ENCODE measurements at places on chromosomes 6 and 20.

- DNase-seq: no peak
Observed at GRCh38 chr6:119587537-119587936, 238.0 kb upstream of the MAN1A1 start.

DNA sequence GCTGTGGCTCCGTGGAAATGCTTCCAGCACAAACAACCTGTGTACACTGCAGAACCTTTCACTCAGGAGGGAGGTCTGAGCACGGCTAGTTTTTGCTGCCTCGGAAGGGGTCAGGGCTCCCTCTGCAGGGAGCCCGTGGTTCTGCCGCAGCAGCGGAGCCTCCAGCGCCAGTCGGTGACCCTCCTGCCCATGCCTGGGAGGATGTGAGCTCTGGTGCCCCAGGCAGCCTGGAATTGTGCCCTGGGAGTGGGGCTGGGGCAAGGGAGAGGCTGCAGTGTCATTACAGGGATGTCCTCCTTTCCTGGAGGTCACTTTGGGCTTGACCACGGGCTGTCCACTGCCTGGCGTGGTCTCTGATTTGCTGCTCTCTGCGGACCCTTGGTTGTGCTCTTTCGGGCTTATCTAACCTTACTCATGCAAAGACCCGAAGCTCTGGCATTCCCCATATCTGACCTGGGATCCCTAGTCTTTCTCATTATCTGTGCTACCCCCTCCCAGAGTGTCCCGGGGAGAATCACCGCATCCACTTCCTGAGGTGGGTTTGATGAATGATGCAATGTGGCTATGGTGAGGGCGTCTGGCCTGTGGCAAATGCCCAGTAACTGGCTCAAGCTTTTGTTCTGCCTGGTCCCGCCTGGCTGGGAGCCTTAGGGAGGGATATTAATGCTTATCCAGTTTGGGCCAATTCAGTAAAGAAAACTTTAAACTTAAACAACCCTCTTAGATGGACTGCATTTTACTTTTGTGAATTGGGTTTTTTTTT lies 59.6 kb upstream of the TAGAP start:
- peak; percentile 87 for DNase-seq

GRCh38 chr20:21031666-21032065 lies 74.5 kb downstream of the LINC00237 start:
- DNase-seq: no peak

DNA sequence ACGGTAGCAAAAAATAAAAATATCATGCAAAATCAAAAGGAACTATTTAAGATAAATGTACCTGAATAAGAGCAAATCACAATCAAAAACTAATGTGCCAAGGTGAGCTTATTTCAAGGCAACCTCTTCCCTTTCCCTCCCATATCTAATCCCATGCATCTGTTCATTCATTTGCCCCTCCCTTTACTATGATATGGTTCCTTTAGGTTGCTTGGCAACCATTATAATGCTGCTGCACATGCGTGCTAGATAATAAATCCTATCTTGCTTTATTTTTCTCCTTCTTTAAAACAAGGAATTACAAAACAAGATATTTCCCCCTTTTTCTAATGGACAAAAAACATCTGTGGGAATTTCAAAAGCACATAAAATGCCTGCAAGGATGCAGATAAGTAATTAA lies 318.2 kb upstream of the POU3F2 start:
- no peak for DNase-seq

DNA sequence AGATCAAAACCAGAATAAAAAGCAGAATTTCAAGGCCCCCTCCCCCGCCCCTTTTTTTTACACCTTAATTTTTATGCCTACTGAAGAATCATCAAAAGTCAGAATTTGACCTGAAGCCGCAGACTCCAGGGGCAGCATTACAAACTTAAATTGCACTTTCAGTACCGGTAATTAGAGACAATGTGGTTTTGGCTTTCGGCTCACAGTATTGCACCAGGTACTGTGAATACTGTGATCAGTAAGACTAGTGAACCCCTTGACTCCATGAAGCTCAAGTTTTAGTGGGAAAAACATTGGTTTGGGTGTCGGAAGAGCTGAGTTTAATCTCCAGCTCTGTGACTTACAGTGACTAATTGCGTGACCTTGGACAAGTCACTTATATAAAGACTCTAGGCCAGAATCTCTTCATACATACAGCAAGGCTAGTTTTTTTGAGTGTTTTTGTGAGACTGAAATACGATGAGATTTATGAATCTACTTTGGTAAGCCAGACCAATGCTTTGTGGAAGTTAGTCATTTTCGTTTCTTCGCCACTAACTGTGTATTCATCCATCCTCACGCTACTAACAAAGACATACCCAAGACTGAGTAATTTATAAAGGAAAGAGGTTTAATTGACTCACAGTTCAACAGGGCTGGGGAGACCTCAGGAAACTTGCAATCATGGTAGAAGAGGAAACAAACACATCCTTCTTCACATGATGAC lies 114.7 kb downstream of the SASH1 start:
- DNase-seq: no peak

GRCh38 chr20:50294164-50295088 lies 103.8 kb downstream of the CEBPB start:
- DNase-seq: no peak

- no peak for DNase-seq
Observed at GRCh38 chr6:156556811-156557210, 220.4 kb upstream of the ARID1B start.

GRCh38 chr6:131519670-131520436 lies 53.2 kb upstream of the ARG1 start:
- DNase-seq: peak; percentile 74

DNA sequence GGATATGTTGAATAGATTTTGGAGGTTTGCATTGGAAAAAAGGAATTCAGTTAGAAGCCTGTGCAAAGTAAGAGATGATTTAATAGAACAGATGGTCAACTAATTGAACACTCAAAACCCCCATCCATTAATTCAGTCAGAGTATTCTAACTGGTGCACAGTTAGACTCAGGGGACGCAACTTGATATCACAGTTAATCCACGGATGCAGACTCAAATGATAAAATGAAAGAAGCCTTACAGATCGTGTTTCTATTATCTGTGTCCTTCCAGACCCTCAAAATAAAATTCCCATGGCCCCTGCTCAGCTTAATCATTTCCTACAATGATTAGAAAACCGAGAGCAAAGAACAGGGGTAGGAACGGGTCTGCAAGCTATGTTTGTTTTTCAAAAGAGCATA lies 45.4 kb upstream of the DTNBP1 start:
- no peak for DNase-seq

GRCh38 chr6:55562318-55562717 lies 16.7 kb downstream of the HMGCLL1 start:
- no peak for DNase-seq

GRCh38 chr6:68559716-68560115 lies 75.4 kb upstream of the ADGRB3 start:
- DNase-seq: no peak

DNA sequence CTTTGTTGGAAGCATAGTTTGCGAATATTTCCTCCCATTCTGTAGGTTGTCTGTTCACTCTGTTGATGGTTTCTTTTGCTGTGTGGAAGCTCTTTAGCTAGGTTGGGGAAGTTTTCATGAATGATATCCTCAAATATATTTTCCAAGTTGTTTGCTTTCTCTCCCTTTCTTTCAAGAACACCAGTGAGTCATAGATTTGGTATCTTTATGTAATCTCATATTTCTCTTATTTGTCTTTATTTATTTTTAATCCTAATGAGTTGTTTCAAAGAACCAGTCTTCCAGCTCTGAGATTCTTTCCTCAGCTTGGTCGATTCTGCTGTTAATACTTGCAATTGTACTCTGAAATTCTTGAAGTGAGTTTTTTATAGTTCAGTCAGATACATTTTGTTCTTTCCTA lies 628.0 kb upstream of the ID4 start:
- no peak for DNase-seq

- no peak for DNase-seq
Observed at GRCh38 chr20:41258474-41258873, 59.1 kb downstream of the ZHX3 start.

- DNase-seq: no peak
Observed at GRCh38 chr20:61285152-61285645, 33.1 kb downstream of the CDH4 start.

DNA sequence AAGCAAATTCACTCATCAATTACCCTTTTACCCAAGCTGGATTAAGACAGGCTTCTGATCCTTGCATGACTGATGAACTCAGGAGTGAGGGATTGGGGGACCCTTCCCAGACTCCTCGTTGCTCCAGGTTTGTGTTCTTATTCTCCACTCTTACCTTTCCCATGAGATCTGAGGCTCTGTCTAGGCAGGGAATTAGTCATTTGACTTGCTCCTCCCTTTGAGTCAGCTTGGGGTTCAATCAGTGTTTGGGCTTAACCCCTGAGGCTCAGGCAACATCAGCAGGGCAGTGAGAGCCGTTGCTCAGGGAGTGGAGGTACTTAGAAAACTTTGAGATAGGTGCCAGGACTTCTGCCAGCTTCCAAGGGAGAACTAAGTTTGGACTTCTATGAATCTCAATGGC lies 20.7 kb upstream of the TOX2 start:
- DNase-seq: no peak

DNA sequence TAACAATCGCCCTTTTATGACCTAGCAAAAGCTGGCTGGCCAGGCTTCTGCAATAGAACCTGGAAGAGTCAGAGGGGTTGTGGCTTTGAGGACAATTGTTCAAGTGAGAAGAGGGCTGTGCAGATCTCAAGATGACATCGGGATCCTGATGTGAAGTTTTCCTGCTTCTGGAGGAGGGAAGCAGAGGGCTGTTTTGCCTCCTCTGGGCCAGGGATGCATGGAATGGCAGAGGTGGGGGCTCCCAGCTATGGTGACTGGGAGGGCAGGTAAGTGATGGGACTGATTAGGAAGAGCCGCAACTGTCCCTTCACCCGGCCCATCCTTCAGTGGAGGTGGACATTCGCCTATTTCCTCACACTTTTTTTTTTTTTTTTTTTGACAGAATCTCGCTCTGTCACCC lies 43.4 kb upstream of the BLCAP start:
- DNase-seq: no peak

Data from Kasumi-1 (cell line).